Right ventricle myocardium superior (tissue), 1 donor: ENCODE measurements at places on chromosomes 7 and 10. TPM values are rescaled to one million over a fixed set of nuclear protein-coding genes. Genes with fewer than 3 reads are reported as not detected.

The KCNMA1 gene
- total RNA-seq = 2.0 TPM

The EBLN1 gene
- not detected for total RNA-seq

The ENKUR gene
- not detected for total RNA-seq

The POU6F2 gene
- total RNA-seq = not detected

The GPR26 gene
- not detected for total RNA-seq

The CALHM1 gene
- total RNA-seq = not detected

The CCDC172 gene
- not detected for total RNA-seq

The KCNIP2 gene
- total RNA-seq = 516 TPM

The UCMA gene
- not detected for total RNA-seq

The SPOCK2 gene
- 9.6 TPM for total RNA-seq

The ODAD2 gene
- not detected for total RNA-seq

The INPP5F gene
- 4.5 TPM for total RNA-seq

The FRG2B gene
- total RNA-seq = not detected

The MAP3K8 gene
- total RNA-seq = 7.3 TPM

The TCAF2 gene
- 0.27 TPM for total RNA-seq

The GIMAP8 gene
- total RNA-seq = 14.4 TPM

The TRPV6 gene
- not detected for total RNA-seq

The HOXA5 gene
- 0.62 TPM for total RNA-seq

The CYP2C9 gene
- total RNA-seq = not detected

The DNAH11 gene
- total RNA-seq = 0.03 TPM

The CHCHD1 gene
- total RNA-seq = 28.0 TPM

The NCF1 gene
- total RNA-seq = 6.0 TPM

The POMZP3 gene
- total RNA-seq = 7.2 TPM

The FGL2 gene
- 11.5 TPM for total RNA-seq

The PDE1C gene
- 181 TPM for total RNA-seq

The SOSTDC1 gene
- total RNA-seq = 0.67 TPM

The PTPRE gene
- total RNA-seq = 16.0 TPM

The ZNF117 gene
- 2.3 TPM for total RNA-seq

The OR9A2 gene
- total RNA-seq = 0.22 TPM

The WDFY4 gene
- total RNA-seq = 1.1 TPM
